SJSA1 (cell line): ENCODE measurements at places on chromosomes 1 and 21.

GRCh38 chr1:225769687-225770086 is 7.9 kb upstream of the SRP9 start:
- DNase-seq, result peak; percentile 28

GRCh38 chr1:32291145-32291707 is 657 bp upstream of the HDAC1 start:
- DNase-seq, result peak; percentile 55

GRCh38 chr1:58136387-58136786 is 410.1 kb downstream of the OMA1 start:
- no peak for DNase-seq

- no peak for DNase-seq
Measured at GRCh38 chr1:10773851-10774614, 22.4 kb downstream of the CASZ1 start.
